ELF-1 (cell line): ENCODE measurements at places on chromosomes 5 and 9.

GRCh38 chr5:106140101-106140500 is 1530.6 kb downstream of the EFNA5 start:
- DNase-seq: no peak

DNA sequence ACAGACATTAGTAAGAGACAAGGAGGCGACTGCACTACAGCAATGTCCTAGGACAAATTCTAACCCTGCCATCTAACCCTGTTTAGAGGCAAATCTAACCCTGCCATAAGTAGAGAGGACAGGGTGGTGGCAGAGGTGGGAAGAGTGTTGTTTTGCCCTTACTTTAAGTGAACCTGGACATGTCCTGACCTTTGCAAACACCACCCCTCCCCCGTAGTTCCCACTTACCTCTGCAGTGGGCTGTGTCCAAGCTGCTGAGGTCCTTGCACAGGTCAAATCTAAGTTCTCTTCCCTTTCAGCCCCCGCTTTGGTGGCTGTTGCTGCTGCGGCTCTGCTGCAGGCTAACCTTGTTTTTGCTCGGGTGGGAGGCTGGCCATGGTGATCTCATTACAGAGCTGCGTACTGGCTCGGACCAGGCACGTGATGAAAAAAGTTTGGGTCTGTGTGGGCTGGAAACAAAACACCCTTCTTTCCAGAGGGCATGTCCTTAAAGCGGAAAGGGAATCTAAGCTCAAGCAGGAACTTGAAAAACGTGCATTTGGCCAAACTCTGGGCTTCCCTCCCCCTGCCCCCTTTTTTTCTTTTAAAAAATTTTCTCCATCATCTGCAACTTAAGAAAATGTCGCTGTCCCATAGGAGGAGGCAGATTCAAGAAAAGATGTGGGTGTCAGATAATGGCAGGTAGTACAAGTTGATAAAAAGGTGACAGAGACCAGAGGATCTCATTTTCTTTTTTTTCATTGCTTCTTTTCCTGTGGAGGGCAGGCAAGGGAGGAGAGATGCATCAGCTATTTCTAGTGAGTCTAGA is at the start of gene FAXDC2:
Gene FAXDC2 (minus strand): TSS at position 349 of the 808 bp plus-strand sequence. CDS start 12,425 bp downstream, outside the sequence.
- DNase-seq: peak; percentile 93

GRCh38 chr9:84123648-84124406 is 143.2 kb downstream of the RMI1 start:
- no peak for DNase-seq

DNA sequence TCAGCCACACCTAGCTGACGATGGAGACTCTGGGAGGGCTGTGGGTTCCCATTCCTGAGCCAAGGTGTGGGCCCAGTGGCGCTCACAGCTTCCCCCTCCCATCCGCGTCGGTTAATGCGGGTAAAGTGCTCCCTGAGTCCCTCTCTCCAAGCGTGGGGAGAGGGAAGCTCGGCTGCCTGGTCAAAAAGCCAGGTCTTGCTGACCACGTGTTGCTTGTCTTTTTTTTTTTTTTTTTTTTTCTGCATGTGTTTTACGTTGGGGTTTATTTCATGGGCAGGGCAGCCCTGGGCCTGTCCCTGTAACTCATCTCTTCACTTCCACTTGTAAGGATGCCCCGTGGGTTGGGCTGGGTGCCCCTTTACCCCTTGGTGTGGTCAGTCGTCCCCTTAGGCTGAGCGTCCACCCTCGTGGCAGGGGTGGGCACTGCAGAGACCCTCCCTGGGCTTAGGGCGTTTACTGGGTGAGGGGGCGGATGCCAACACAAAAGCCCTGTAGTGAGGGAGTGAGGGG is 11.9 kb downstream of the NKD2 start:
- no peak for DNase-seq

DNA sequence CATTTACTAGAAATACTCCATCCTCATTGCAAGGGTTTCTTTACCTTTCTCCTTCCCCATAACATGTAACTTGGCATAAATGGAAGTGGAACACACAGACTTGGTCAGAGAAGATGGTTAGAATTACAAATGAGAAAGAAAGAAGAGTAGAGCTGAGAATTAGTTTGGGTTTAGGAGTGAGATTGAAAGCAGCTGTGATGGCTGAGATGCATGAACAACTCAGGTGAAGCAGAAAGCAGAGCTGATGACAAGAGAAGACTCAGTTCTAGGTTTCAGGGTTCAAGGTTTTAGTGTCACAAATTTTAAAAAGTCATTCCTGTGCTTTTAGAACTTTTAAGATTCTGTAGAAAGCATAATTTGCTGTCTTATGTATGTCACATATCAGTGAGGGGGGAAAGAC is 54.0 kb downstream of the TMEM161B start:
- no peak for DNase-seq

DNA sequence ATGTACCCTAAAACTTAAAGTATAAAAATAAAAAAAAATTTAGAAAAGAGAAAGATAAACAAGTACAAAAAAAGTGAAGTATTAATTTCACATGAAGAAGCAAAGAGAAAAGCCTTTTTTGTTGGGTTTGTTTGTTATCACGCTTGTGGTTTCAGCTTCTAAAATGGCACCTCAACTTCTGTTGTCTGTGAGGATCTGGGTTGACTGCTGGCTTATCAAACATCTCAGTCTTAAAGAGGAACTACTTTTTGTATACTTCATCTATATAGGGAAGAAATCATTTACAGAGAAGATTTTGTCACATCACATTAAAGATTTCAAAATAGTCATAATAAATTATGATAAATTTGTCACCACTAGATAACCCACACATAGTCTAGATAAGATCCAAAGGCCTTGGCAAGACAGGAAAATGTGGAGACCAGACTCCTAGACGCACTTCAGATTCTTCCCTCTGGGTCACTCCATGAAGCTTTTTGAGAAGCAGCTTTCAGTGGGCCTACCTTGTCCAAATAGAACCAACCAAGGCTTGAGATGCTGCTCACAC is 8.8 kb upstream of the ADGRV1 start:
- no peak for DNase-seq

- DNase-seq: no peak
These were observed 291.0 kb downstream of the FBXL17 start for GRCh38 chr5:108090946-108091345.

DNA sequence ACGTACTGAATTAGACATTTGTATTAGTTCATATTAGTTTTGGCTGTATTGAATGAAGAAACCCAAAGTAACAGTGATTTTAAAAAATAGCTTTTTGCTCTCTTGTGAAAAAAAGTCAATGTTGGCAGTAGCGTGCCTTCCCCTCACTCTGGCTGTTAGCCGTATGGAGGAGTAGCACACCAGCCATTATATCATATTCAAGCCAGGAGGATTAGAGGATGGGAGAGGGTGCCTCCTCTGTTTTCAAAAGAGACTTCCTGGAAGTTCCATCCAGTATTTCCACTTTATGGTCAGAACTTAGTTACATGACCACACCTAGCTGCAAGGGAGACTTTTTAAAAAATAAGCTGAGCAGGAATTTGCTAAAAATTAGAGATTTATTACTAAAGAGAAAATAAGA is 41.2 kb downstream of the GPR21 start:
- no peak for DNase-seq

- DNase-seq: peak; percentile 76
These were observed 45.2 kb downstream of the HSD17B3 start for GRCh38 chr9:96256800-96257199.

DNA sequence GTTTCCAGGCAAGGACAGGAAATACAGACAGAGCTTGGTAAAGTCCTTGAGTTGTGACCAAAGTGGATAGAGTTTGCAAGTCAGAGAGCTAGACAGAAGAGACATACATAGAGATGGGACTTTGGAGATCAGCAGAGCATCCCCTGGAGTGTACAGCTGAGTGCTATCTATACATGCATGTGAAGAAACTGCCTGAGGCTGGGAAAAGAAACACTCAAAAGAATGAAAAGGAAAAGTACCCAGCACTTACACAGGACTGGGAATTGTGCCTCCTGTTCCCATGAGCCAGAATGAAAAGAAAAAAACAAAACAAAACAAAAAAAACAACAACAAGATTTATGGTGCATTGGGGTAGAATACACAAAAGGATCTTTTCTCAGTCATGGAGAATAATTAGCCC is 606.4 kb downstream of the ZNF608 start:
- DNase-seq: no peak

- DNase-seq: no peak
These were observed 199.8 kb downstream of the PDE4D start for GRCh38 chr5:59693492-59694309.
